Fibroblast of the conjunctiva (primary cell): ENCODE measurements at places on chromosomes 4 and X.

DNA sequence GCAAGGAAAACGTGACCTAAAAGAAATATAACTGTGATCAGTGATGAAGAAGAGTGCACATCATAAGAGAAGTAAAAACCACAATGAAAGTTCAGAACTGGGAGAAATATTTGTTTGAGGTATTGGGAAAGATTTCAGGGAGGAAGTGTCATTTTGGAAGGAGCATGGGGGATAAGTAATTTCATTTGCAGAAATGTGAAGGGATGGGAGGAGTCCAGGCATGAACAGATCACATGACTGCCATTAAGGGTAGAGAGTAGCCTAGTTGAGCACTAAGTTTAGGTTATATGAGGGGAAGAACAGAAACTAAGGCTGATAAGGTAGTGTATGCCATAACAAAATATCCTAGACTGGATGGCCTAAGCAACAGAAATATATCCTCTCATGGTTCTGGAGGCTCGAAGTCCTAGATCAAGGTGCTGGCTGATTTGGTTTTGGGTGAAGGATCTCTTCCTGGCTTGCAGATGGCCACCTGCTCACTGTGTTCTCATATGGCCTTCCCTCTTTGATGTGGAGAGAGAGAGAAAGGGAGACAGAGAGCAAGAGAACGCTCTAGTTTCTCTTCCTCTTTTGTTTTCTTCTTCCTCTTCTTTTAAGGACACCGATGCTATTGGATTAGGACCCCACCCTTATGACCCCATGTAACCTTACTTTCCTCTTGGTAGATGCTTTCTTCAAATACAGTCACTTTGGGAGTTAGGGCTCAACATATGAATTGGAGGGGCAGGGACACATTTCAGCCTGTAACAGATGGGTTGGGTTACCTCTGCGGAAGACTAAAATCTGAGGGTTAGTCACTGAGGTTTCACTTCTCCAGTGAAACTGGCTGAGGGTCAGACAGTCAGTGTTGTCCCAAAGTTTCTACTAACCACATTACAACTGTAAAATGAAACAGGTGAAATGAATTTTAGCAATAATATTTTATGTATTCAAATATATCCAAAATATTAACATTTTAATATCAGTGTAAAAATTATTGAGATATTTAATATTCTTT is 77.9 kb downstream of the EGF start:
- DNase-seq: no peak

- DNase-seq: no peak
These were observed 1.5 kb upstream of the TLR7 start for GRCh38 chrX:12865359-12865758.

GRCh38 chr4:27271555-27271954 is 410.9 kb downstream of the STIM2 start:
- DNase-seq: no peak

DNA sequence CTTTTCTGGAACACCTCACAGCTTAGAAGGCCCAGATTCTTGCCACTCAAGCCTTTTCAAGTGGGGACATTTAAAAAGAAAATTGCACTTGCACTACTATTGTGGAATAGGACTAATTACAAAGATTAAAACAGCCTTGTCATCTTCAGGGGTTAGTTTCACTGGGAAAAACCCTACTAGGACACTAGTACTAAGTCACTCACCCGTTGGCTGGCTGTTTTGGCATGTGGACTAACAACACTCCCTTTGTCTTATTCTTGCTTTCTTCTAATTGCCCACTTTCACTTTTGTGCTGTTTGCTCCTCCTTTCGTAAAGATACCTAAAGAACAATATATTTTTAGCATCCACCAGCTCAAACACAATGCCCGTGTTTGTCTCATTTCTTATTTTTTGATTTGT is 200.9 kb upstream of the MID1 start:
- no peak for DNase-seq

- no peak for DNase-seq
These were observed 1525.7 kb upstream of the TENM3 start for GRCh38 chr4:180717451-180718033.
